Activated T-cell treated with anti-CD3 and anti-CD28 coated beads for 48 hours (primary cell): ENCODE measurements at places on chromosomes 3 and 15.

DNA sequence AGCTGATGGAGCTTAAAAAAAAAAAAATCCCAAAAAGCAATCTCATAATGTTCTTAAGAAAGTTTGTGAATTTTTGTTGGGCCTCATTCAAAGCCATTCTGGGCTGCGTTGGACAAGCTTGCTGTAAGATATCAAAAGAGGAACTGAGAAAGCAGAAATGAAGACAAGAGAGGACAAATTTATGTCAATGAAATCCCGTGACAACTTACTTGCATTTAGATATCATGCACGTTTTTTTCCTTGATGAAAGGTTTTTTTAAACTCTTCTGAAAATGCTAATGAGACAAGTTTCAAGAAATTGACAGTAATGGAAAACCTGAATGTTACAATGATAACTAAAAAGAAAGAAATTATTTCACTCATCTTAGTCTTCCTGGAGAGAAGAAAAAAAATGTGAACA, 662.9 kb downstream of the SQOR start:
- DNase-seq: no peak

DNA sequence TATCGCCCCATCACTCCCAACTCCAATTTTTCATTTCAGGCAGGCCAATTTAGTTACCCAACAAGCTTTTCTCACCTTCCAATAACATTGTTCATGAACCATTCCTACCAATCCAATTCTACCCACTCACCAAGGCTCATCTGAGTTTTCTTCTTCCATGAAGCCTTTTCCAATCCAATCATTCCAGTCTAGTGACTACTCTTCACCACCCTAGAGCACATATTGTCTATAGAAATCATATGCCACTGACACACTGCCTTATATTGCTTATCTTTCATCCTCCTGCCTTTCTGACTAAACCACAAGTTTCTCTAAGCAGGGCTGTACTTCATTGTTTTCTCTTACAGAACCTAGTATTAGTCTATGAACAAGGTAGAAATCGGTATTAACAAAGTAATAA, 11.4 kb downstream of the CCDC14 start:
- DNase-seq: no peak

GRCh38 chr3:112059497-112059896, 25.0 kb downstream of the TMPRSS7 start:
- DNase-seq: no peak

DNA sequence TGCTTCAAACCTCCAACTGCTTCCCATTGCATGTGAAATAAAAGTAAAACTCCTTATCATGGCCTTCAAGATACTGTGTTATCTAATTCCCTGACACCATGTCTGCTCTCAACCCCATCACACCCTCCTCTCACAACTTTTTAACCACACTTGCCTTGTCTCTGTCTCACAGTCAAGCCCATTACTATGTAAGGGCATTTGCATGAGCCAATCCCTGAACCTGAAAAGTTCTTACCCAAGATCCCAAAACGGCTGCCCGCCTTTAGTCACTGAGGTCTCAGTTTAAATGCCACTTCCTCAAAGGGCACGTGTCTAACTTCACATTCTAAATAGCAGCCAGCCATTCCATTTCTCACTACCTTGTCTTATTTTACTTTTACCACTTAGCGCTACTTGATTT, 83.1 kb downstream of the SST start:
- no peak for DNase-seq

DNA sequence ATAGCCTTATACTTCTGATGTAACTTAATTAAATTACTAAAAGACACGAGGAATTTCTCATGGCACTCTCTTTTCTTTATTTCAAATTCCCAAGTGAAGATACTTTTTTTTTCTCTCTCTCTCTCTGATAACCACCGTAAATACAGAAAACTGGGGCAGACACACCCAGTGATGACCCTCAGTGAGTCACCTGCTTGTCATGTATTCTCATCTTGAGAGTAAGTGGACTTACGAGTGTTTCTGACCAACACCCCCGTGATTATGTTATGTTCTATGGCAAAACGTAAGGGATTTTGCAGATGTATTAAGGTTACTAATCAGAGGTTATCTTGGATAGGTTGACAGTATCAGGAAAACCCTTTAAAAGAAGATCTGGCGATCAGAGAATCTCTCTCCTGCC, 348.8 kb upstream of the ZNF717 start:
- DNase-seq: no peak

DNA sequence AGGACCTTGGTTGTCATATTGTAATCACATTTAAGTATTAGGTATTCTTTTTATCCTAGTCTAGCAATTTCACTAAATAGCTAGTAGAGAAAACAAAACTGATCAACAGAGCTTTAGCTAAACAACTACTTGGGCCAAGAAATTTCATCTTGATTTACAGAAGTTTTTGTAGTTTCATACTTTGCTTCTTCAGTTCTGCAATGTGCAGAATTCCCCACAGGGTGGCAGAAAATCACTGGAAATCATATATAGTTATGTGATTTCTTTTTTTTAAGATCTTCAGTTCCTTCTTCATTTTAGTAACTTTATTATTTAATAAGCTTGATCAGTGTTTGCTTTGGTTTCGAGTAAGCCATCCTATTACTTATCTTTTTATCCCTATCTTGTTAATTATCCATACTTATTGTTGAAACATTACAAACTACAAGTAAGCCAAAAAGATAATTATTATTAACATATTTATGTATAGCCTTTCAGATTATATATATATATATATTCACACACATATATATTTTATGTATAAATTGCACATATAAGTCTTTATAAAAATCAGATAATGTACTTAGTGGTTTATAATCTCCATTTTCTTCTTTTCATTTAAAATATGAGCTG, 2.2 kb upstream of the BNIP2 start:
- no peak for DNase-seq

- DNase-seq: no peak
Measured at GRCh38 chr3:13882876-13883275, 3.0 kb upstream of the WNT7A start.

GRCh38 chr15:79349525-79349924, 38.6 kb downstream of the TMED3 start:
- DNase-seq: no peak

- DNase-seq: no peak
Measured at GRCh38 chr3:45123030-45123429, 23.1 kb downstream of the CDCP1 start.

DNA sequence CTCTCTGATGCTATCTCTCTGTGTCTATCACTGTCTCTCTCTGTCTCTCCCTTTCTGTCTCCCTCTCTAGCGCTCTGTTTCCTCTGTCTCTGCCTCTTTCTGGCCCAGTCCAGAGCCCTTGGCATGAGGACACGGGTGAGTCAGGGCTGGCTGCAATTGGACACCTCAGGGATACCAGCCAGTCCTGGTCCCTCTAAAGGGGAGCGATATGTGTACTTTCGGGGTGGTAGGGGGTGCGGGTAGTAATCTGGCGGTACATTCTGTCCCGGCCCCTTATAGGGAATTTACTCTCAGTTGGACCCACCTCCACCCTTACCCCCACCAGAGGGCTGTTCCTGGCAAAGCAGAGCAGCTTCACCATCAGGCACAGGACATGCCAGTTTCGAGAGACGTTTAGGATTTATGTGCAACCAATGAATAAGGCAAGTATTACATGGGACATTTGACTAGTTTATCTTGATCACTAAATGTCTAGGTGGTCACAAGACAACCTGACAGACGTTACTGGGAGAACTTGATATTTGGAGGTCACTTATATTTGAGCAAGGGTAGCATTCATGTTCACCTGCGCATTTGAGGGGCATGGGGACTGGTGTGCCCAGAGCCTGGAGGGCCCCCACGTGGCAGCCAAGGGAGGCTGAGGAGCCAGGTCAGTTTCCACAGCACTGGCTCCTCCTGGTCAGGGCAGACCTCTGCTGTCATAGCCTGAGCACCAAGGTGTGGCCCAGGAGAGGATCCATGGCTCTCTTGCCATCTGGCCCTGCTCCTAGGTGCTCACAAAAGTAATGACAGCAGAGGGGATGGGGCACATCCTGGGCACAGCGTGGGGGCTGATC, 256.1 kb downstream of the PLCL2 start:
- no peak for DNase-seq

- DNase-seq: no peak
Measured at GRCh38 chr3:197165890-197166289, 132.5 kb downstream of the DLG1 start.

DNA sequence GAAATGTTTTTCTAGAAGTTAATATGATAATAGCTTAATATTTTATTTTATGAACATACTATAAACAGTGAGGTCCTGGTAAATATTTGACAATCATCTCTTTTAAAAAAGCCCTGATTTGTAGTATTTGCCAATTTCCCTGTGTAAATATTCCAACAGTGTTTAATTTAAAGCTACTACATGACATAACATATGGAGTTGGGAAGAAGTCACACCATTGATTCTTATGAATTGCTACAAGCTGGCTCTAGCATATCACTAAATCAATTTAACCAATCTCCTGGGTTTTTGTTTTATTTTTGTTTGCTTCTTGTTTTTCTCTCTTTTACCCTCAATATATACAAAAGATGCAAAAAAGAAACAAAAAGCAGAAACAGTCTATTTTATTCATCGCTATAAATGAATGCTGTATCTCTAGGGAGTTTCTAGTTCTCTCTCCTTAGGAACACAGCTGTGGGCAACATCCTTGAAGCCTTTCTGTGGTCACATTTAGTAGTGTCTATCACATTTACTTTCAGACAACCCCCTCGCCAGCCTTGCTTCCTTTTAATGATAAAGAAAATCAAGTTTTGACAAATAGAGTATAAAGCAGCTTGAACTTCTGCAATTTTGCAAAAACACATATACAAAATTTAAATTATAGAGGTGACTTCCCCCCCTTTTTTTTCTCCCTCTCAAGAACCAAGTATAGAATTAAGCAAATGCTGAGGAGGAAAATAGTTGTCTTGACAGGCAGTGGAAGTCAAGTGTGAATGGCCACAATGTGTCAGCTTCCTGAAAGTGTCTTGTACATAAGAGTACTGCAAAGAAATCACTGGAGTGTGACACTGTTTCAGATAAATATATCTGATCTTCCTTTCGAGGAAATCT, 21.4 kb downstream of the CCR1 start:
- DNase-seq: no peak

- no peak for DNase-seq
Measured at GRCh38 chr3:179750720-179751328, 98.0 kb downstream of the USP13 start.

DNA sequence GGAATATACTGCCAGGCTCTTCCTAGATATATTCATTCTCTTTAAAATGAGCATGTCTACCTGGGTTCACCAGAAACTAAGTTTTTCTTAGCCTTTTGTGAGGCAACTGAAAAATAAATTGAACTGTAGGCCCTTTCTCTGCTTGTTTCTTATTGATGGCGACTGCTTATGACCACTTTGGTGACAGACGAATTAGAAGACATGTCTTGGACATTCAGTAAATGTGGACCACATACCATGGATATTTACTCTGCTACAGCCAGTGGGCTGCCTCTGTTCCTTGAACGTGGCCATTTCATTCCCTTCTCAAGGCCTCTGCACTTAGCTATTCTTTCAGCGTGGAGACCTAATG, 603 bp upstream of the SELENOK start:
- no peak for DNase-seq

DNA sequence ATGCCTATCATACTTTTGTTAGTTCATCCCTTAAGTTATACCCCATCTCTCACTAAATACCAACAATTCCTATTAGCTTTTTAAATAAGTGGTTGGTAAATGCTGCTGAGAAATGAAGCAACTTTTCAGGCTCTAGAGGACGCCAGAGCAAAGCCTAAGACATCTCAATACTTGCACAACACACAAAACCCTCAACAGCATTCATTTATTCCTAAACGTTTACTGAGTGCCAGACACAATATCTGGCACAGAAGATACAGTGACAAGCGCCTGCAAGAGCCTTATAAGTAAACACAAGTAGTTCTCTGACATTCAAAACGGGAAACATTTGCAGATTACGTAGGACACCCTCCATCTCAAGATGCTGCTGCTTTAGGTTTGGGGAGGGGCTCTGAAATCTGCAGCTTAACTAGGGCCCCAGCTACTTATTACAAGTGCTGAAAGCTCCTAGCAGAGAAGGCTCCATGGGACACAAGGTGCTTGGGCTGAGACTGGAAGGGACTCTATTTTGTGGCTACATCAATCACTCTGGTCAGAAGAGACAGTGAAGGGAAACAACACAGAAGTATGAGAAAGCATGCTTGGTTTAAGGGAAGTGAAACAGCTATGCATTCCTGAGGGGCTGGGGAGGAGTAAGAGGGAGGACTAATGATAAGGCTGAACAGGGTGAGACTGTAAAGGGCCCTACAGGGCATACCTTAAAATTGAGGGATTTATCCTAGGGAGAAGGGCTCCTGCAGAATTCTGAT, 311.3 kb downstream of the PLCL2 start:
- no peak for DNase-seq

GRCh38 chr15:88484682-88485331, 17.3 kb downstream of the MRPS11 start:
- DNase-seq: no peak
